ENCODE measurements at places on chromosomes 16 and 17.

DNA sequence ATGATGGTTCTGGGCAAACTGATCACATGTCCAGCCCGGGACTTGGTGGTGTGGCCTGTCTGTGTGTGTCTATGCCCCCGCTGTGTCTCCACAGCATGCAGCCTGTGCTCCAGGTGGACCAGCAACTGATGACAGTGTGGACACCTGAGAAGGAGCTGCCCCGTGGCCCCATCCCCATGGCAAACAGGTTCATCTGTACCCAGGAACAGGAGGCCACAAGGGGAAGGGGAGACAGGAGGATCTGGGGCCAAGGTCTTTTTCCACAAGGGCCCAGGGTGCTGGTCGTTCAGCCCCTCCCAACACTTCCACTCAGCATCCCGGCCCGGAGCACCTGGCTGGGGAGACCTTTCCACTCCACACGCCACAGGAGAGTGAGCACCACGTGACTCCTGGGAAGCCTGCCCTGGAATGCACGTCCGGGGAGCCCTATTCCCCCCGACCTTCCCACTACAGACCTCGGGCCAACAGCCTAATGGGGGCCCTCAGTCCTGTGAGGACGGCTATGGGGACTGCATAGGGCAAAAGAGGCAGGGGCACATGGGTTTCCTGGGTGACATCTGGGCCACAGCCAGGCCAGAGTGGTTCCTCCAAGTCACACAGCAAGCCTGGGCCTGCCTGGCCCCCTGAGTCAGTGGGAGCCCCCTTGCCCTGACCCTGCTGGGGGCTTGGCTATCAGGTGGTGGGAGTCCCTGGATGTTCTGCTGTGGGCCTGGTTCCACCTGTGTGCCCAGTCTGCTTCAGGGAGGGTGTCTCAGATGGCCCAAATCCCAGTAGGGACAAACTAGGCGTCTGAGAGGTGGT lies 20.8 kb upstream of the NXPH3 start:
- no peak for DNase-seq

DNA sequence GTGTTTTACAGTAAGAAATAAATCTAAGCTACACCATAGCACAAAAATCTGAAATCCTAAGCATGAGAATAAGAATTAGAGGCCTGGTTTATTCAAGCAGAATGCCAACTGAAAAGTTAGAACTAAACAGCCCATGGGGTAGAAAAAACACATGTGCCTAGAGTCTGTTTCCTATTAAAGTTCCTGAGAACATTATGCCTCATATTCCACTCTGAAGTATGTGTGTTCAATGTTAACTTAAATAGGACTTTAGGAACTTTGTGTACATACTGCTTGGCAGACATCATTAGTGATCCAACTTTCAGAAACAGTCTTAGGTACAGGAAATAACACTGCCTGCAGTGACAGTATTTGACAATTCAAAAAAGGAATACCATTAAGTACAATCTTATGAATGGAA lies 18.2 kb downstream of the HEATR6 start:
- no peak for DNase-seq

GRCh38 chr17:59361386-59361785 lies 29.9 kb downstream of the YPEL2 start:
- no peak for DNase-seq

DNA sequence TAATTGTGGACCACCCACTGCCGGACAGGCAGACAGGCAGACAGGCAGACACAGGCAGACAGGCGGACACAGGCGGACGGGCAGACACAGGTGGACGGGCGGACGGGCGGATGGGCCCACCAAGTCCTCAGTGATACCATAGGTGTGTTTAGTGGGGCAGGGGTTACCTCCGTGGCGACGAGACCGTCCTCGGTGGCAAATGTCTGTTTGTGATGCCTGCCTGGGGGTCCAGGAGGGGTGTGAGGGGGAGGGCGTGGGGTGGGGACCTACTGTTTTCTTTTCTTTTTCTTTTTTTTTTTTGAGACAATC lies 76.7 kb downstream of the RTN4RL1 start:
- DNase-seq: no peak

DNA sequence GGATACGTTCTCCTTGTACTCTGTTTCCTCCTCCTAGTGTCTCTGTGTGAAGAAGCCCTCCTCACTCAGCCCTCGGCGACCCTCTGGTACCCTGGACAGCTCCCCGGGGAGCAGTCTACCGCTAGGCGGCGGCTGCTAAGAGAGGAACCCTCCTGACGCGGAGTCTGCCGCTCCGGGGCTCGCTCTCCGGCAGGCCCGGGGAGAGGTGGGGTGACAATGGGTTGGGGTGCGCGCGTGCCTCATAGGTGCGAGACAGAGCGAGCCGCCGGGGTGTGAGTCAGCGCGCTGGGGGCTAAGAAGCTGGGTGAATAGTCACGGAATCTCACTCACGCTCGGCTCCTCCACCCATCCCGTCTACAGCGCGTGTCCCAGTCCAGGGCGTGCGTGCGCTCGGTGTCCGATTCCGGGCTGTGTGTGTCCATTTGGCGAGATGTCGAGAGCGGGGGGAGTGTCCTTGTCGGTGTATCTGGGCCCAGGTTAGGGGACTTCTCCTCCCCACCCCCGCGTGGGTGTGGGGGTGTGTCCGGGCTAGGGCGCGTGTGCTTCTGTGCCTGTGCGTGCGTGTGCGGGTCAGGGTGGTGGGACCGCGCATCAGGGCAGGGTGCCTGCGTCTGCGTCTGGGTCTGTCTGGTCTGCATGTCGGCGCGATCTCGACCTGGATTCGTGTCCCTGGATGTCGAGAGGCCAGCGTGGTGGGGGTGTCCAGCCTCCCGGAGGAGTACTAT lies 577 bp upstream of the HS3ST2 start:
- DNase-seq: peak; percentile 75

DNA sequence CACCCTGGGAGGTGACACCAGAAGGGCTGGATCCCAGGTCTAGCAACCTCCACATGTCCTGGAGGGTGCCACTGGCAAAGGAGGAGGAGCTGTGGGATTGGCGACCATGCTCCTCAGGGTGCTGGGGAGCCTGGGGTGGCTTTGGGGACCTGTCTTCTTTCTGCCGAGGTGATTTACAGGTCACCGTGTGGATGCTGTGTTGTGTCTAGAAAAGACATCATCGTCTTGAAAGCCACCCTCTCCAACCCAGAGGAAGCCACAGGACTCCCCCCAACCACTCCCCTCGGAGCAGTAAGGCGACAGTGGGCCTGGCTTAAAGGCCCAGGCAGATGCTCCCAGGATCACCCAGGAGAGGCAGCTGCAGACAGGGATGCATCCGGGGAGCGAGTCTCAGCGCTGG lies 29.7 kb upstream of the FASN start:
- DNase-seq: no peak

DNA sequence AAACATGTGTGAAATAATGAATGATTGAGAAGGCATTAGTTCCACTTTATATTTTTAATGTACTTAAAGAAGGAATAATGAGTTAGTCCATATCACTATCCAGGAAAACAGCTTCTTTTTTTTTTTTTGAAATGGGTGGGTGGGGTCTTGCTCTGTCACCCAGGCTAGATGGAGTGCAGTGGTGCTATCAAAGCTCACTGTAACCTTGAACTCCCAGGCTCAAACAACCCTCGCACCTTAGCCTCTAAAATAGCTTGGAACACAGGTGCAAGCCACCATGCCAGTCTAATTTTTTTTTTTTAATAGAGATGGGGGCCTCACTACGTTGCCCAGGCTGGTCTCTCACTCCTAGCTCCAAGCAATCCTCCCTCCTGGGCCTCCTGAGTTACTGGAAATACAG lies 275.5 kb downstream of the CEP112 start:
- no peak for DNase-seq

GRCh38 chr16:79665970-79666369 lies 65.4 kb upstream of the MAF start:
- DNase-seq: no peak

DNA sequence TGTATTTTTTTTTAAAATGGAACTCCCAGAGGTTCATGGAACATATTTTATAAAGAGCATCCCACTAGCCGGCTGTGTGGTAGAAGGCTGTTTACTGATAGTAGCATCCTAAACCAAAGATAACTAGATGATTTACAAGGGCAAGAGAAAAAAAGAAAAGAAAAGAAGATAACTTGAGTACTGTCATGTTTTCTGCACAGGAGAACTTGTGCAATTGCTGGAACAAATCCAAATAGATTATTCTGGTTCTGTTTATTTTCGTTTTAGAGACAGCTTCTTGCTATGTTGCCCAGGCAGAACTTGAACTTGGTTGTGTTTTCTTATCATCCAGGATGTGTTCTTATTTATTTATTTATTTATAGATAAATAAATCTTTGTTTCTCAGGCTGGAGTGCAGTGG lies 20.9 kb upstream of the PPM1D start:
- DNase-seq: no peak

DNA sequence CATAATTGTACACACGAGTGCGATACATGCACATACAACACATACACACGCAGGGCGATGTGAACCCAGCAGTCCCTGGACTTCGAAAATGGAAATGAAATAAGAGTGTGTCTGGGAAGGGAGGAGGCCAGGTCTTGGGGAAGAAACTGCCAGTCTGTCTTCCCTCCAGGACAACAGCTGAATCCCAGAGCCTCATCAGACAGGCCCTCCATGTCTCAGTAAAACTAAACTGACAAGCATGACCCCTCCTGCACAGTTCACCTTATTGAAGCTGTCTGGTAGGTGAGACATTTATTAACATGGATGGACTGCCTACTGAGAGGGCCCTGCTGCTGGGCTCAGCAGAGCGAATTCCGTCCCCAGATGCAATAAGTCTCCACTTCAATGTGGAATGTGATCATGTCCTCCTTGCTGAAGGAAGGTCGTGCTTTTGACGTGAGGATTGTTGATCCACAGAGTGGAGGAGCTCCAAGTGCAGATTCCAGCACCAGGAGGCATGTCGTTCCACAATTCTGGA lies 117.4 kb downstream of the SOX9 start:
- no peak for DNase-seq

DNA sequence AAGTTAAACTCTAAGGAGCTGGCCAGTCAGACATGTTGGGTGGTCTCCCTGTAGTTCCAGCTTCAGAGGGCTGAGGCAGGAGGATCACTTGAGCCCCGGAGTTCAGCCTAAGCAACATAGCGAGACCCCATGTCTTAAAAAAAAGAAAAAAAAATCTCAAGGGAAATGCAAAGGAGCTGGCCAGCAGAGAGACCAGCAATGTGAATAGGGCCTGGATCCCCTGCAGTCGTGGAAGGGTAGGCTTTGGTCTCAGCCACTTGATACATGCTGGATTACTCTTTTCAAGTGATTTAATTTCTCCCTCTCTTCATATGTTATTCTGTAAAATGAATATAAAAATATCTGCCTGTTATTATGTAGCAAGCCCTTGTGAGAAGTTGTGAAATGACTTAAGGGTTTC lies 207.7 kb downstream of the SPECC1 start:
- DNase-seq: no peak

DNA sequence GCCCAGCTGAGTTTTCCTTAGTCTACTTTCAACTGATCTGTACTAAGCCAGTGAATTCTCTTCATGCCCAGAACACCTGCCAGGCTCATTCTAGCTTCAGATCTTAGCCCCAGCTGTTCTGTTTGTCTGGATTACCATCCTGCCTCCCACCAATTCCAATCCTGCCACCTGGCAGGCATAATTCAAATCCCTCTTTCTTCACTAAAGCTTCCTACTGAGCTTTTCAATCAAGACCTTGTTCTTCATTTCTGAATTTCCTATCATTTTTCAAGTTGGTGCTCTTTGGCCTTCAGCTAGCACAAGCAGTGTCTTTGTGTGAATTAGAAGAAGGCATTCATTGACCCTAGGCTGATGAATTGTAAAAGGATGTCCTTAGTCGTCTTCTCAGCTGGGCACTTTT lies 357.6 kb downstream of the UTP18 start:
- DNase-seq: no peak

DNA sequence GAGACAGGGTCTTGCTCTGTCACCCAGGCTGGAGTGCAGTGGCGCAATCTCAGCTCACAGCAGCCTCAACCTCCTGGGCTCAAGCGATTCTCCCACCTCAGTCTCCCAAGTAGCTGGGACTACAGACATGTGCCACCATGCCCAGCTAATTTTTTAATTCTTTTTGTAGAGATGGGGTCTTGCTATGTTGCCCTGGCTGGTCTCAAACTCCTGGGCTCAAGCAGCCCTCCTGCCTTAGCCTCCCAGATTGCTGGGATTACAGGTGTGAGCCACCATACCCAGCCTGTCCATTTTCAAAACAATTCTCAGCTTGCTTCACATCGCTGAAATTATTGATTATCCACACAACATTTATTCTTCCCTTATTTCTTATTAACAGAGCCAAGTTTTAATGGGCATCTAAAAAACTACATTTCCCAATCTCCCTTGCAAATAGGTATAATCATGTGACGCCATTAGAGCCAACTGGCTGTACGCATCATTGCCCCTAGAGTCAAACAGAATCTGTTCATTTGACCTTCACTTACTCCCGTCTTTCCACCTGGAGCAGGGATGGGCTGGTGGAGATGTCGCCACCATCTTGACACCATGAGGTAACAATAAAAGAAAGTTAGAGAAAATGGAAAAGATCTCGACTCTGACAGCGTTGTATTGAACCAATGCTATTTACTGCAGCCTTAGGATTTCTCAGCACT lies 148.0 kb upstream of the FOXF1 start:
- no peak for DNase-seq

- DNase-seq: peak; percentile 11
These were observed 30.7 kb upstream of the CHMP6 start for GRCh38 chr17:80960797-80961452.

DNA sequence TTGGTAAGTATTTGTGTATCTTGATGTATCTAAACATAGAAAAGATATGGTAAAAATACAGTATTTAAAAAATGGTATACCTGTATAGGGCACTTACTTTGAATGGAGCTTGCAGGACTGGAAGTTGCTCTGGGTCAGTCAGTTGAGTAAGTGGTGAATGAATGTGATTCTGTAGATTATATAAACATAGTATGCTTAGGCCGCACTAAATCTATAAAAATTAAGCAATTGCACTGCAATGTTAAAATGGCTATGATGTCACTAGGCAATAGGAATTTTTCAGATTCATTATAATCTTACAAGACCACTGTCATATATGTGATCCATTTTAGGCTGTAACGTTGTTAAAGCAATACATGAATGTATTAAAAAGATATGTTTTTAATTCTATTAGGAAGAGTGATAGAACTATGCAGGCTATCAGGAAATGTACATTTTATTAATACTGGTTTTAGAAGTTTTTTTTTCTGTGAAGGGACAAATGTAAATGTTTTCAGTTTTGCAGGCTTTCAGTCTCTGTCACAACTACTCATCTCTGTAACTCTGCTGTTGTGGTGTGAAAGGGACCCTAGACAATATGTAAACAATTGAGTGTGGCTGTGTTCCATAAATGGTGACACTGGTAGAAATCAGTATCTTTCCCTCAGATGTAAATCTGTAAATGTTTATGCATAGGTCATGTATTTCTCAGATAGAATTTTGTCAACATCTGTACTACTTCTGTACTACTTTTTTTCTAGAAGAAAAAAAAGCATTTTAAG lies 10.5 kb downstream of the CBFB start:
- no peak for DNase-seq

Measured in lung (tissue), 17 donors.